ENCODE measurements at places on chromosomes 12 and 14.

DNA sequence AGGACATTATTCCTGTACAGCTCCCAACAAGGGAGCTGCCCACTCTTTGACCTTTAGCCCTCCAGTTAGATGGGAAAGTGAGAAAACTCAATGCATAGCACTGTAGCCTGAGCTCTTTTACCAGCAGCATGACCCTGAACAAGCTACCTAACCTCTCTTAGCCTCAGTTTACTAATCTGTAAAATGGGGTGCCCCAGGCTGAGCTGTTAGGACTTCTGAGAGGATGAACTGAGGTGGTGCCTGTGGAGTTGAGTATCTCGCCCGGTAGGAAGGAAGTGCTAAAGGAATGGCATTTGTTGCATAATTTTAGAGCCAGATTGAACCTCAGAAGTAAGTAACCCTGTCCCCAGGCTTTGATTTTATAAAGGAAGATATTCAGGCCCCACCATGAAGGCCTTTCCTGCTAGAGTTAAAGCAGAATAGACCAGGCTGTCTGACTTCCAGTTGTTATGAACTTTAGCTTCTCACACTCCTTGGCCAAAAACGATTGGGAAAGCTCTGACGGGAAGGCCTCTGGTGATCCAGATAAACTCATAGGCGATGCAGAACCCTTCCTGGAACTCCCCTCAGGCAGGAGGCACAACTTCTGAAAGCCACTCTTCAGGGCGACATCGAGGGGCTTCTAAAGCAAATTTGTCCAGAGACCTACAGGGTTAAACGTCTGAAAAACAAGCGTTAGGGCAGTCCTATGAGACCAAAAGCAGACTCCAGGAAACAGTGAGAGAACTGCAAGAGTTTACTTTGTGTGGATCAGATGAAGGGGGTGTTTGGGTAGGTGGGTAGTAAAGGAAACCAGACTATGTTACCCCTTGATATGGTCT lies 2.5 kb upstream of the SERPINA10 start:
- DNase-seq = no peak

- DNase-seq = no peak
Observed at GRCh38 chr12:132539016-132539773, 49.2 kb downstream of the FBRSL1 start.

GRCh38 chr12:16325426-16325825 lies 22.0 kb upstream of the MGST1 start:
- no peak for DNase-seq

- no peak for DNase-seq
Observed at GRCh38 chr12:12817616-12818015, 4.5 kb downstream of the DDX47 start.

All from activated CD4-positive, alpha-beta T cell treated with anti-CD3 and anti-CD28 coated beads, Interleukin-2, amount 50 U/mL, for 48 hours (primary cell).